Hair follicular keratinocyte (primary cell): ENCODE measurements at places on chromosomes 5 and 9. TPM values are rescaled to one million over a fixed set of nuclear protein-coding genes. Genes with fewer than 3 reads are reported as not detected.

SLC34A3 gene
- not detected in 2 replicates for total RNA-seq

ENDOG gene
- 32.5 and 44.9 TPM in 2 replicates for total RNA-seq

AGXT2 gene
- total RNA-seq: not detected in 2 replicates

CARTPT gene
- not detected in 2 replicates for total RNA-seq

LNPEP gene
- 20.4 and 22.8 TPM in 2 replicates for total RNA-seq

FOXD4L3 gene
- total RNA-seq: not detected in 2 replicates

DBH gene
- total RNA-seq: not detected in 2 replicates

SSBP2 gene
- total RNA-seq: 6.8 and 13.3 TPM in 2 replicates

C9 gene
- 0.08 TPM in 1 of 2 replicates, not detected in the other for total RNA-seq

DDX4 gene
- total RNA-seq: not detected in 2 replicates

NSMF gene
- 48.9 and 50.7 TPM in 2 replicates for total RNA-seq

GDA gene
- total RNA-seq: 0.23 TPM in 2 replicates

PAX5 gene
- total RNA-seq: under 0.01 and 0.11 TPM in 2 replicates

TAF11L10 gene
- total RNA-seq: not detected in 2 replicates

FAM81B gene
- total RNA-seq: not detected in 2 replicates

HAVCR2 gene
- not detected in 2 replicates for total RNA-seq

PCDHA9 gene
- not detected in 2 replicates for total RNA-seq

NSG2 gene
- total RNA-seq: not detected in 2 replicates

F2RL1 gene
- total RNA-seq: 47.1 and 69.0 TPM in 2 replicates

GARIN3 gene
- not detected in 2 replicates for total RNA-seq

MOB3B gene
- total RNA-seq: 12.5 and 14.0 TPM in 2 replicates

ADAMTS16 gene
- not detected in 2 replicates for total RNA-seq

PCDH12 gene
- 0.04 and 0.16 TPM in 2 replicates for total RNA-seq

SLC36A3 gene
- total RNA-seq: not detected in 2 replicates

CFAP90 gene
- not detected in 2 replicates for total RNA-seq

GGTA1 gene
- total RNA-seq: not detected in 2 replicates

STING1 gene
- total RNA-seq: 44.2 and 55.8 TPM in 2 replicates

PRRT1B gene
- not detected in 2 replicates for total RNA-seq

TPPP gene
- 0.49 and 0.94 TPM in 2 replicates for total RNA-seq
